ENCODE measurements at places on chromosomes 16 and 17.

- DNase-seq = no peak
Observed at GRCh38 chr16:86874141-86874540, 295.8 kb downstream of the FOXL1 start.

DNA sequence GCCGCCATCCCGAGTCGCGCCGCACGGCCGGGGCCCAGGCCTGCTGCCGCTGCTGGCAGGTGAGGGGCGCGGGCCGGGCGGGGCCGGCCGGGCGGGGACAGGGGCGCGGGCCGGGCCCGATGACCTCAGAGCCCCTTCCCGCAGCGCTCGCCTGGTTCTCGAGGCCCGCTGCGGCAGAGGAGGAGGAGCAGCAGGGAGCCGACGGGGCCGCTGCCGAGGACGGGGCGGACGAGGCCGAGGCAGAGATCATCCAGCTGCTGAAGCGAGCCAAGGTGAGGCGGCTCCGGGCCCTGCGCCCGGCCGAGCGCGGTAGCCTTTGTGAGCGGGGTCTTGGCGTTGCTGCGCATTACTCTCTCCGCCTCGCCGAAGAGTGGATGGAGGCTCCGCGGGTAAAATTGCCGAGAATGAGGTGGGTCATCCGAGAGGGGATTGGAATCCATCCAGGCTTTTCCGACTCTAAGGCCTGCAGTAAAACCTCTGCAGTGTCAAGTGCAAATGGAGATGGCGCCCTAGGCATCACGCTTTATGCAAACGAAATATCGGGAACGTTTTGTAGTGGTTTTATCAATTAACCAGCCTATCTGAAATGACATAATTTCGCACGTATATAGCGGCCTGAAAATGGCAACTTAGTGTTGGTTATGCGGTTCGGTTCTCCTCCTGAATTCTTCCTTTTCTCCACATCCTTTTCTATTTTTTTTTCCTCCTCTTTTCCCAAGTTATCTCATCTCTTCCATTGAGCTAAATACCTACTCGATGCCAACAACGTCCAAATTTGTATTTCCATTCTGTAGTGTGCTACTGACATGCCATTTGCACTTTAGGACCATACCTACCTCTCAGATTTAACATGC, 577 bp downstream of the TTC19 start:
- DNase-seq = no peak

DNA sequence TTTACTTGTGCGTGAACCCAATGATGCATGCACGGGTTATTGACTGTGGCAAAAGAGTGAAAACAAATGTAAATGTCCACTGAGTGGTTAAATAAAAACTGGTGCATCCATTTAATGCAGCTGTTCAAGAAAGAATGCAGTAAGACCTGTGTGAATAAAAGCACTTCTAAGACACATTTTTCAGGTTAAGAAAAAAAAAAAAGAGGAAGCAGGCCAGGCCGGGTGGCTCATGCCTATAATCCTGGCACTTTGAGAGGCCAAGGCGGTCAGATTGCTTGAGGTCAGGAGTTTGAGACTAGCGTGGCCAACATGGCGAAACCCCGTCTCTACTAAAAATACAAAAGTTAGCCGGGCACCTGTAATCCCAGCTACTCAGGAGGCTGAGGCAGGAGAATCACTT, 11.8 kb downstream of the CNGB1 start:
- DNase-seq = no peak

- no peak for DNase-seq
Observed at GRCh38 chr16:21950782-21951521, 2.2 kb upstream of the UQCRC2 start.

DNA sequence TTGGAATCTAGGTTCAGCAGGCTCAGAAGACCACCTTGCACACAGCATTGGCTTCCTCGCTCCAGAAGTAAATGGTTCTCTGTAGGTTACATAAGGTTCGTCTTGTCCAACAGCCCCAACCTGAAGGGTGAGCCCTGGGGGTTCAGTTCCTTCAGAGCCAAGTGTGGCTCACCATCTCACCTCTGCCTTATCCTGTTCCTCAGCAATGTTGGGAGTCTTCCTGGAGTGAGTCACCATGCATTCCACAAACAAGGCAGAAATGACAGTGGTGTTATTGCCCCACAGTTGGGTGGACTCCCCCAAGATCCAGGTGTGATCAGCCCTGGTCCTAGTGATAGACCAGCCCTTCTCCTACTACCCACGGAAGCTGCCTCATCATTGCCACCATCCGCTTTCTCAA, 26.8 kb upstream of the SMPD3 start:
- DNase-seq = no peak

DNA sequence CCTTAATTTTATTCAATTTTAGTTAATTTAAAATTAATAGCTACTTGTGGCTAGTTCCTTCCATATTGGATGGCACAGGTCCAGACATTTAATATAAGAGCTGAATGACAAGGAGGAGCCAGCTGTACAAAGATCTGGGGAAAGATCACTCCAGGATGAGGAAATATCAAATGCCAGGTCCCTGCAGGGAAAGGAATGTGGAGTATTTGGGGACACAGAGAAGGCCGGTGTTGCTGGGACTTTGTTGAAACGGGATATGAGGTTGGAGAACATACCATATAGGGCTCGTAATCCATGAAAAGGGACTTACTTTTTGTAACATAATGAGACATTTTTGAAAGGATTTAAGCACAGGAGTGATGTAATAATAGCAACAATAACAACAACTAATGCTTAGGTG, 426.8 kb downstream of the HS3ST4 start:
- no peak for DNase-seq

Data from NCI-H1436 (cell line).